Panc1 (cell line): ENCODE measurements at places on chromosomes 16 and 17.

DNA sequence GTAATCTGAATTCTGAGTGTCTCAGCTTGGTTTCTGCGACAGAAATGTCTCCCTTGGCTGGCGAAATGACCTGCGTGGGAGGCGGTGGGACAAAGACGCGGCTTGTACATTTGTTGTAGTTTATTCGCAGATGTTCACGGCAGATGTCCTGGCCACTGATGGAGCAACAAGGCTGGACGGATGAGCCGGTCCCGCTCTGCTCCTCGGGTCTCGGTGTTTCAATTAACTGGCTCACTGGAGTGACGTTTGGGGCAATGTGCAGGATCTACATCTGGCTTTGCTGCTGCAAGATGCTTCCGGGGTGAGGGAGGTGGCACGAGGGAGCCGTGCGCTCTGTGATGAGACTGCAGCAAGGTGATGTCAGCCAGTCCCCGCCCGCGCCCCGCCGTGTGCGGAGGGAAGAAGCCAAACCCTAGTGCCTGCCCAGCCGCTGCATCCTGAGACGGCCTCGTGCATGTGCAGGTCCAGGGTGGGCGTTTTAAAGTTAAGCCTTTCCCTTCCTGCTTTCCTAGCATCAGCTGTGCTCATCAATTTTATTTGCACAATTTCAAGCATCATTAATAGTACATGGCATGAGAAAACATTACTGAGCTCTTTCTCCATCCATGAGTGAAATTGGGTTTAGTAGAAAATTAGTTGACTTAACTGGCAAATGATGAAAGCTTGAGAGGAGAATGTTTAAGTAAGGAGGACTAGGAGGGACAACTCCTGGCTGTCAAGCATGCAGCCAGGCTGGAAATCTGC is 44.4 kb downstream of the MGAT5B start:
- DNase-seq: no peak

DNA sequence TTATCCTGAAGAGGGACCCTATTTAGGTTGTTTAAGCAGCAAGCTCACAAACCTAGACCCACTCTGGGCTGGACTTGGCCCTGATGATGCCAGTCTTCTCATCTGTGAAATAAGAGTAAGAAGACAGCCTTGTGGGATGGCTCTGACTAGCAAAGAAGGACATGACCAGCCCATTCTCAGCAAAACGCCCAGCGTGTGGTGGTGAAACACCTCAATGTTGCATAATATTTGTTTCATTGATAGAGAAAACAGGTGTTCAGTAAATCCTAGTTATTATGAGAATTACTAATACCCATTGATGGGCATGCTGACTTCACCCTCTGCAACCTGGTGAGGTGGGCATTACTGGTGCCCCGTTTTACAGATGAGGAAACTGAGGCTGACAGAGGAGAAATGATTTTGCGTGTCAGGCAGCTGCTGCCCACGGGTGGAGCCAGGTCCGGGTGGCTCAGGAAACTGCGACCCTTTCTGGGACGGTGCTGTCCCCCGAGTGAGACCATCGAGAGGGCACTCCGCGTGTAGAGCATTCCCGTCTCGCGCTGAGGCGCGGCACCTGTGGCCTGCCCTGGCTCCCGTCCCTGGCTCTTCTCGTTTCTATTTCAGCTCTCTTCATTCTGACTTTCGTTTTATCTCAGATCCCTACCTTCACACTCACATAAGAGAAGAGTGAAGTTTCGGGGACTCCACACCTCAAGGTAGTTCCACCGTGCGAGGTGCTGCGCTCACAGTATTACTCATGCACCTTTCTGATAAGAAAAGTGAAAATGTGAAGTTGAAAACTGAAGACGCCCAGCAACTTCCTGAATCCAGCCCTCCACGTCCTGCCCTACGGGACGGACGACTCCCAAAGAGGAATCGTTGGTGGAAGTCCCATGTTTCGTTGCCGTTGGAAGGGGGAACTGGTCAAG is 48.5 kb downstream of the IRF8 start:
- DNase-seq: no peak

DNA sequence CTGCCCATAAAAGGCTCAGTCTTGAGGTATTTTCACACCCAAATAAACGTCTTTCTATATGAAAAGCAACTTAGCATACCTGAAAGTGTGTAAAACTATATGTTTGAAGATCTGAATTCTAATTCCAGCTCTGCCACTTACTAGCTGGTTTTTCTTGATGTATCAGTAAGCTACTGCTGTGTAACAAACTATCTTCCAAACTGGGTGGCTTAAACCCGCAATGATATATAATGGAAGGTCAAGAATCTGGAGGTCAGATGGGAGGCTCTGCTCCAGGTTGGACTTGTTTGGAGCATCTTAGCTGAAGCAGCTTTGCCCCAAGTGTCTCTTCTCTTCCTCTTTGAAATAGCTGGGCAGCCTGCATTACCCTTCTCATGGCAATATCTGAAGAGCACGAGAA is 164.3 kb upstream of the IRX5 start:
- DNase-seq: no peak

DNA sequence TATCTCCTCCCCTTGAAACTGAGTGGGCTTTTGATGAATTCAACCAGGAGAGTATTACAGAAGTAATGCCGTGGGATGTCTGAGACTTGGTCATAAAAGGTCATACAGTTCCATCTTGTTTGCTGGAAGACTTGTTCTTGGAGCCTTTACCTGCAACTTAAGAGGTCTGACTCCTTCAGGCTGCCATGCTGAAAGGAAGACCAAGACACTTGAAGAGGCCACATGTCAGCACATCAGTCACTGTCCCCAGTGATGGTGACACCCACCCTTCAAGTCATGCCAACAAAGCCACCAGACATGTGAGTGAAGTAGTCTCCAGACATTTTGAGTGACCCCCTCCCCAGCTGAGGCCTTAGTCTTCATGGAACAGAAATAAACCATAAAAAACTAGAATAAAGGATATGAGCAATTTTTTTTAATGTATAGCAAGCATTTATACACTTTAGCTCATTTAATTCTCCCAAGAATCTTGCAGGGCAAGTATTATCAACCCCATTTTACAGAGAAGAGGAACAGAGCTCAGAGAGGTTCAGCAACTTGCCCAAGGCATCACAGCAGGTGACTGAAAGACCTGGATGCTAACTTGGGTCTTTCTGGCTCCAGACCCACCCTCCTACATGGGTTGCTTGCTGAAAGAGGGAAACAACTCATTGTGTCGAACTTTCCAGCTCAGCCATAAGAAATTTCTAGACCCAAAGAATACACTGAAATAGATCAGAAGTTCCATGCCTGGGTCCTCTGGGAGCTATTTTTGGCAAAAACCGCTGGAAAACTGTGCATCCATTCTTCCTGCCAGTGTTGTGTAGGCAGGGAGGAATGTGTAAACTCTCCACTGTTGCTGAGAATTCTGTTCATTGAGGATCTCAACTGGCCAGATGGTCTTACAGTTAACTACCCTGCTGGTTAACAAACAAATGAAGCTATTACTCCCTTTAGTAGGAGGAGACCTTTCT is 38.1 kb downstream of the SOCS1 start:
- DNase-seq: no peak

- no peak for DNase-seq
These were observed 3.1 kb downstream of the ITPRIPL2 start for GRCh38 chr16:19116711-19117449.

DNA sequence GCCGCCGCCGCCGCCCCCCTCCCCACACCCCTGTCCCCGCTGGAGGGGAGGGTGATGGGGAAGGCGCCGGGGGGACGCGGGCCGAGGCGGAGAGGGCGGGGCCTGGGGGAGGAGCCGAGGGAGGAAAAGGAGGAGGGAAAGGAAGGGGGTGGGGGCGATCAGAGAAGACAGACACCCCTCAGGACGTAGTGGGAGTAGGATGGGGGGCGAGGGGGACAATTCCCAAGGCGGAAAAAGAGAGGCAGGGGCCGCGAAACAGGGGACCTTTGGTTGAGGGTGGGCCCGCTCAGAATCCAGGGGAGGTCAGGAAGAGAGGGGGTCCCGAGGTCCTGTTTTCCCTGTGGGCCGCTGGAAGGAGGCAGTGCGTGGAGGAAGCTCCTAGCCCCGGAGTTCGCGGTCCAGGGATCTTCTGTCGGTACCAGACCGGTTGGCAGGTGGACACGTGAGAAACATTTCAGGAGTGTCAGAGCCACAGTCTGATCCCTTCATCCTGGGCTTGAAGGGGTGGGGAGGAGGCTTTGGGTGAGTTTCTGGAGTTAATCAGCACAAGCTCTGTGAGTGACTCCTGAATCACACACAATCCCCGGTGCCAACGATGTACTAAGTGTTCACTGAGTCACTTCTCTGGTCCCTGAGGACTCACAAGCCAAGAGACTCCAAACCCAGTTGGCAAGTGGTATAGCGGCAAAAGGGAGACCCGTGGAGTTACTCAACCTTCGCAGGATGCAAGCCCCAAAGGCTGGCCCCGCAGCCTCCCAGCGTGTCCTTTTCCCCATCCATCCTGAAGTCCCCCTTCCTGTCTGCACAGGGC is at the start of gene XYLT1:
Gene XYLT1, minus strand, starts transcription at position 53 of the 811 bp plus-strand sequence. CDS start 164 bp downstream, outside the sequence.
- no peak for DNase-seq

GRCh38 chr17:57213180-57213825 is 43.0 kb upstream of the MSI2 start:
- no peak for DNase-seq

GRCh38 chr17:311119-311782 is 41.4 kb downstream of the RPH3AL start:
- no peak for DNase-seq

GRCh38 chr16:60712144-60712543 is 1324.1 kb downstream of the CDH8 start:
- no peak for DNase-seq

DNA sequence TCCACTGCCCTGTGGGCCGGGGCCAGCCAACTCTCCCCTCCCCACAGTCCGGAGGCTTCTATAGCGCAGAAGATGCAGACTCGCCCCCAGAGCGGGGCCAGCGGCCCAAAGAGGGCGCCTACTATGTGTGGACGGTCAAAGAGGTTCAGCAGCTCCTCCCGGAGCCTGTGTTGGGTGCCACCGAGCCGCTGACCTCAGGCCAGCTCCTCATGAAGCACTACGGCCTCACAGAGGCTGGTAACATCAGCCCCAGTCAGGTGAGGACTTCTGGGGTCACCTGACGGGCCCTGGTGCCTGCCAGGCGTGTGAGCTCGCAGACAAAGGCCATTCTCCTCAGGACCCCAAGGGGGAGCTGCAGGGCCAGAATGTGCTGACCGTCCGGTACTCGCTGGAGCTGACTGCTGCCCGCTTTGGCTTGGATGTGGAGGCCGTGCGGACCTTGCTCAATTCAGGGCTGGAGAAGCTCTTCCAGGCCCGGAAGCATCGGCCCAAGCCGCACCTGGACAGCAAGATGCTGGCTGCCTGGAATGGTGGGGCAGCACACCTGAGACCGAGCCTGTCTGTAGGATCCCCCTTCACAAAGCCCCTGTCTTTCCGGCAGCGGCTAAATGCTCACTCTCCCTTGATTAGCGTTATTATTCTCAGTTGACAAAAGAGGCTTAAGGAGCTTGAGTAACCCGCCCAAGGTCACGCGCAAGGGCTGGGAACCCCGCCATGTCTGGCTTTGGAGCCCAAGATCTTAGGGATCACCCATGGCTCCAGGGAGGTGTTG is 3.9 kb downstream of the SPATA20 start:
- no peak for DNase-seq

- no peak for DNase-seq
These were observed 9.6 kb upstream of the ABCA5 start for GRCh38 chr17:69336580-69336979.

DNA sequence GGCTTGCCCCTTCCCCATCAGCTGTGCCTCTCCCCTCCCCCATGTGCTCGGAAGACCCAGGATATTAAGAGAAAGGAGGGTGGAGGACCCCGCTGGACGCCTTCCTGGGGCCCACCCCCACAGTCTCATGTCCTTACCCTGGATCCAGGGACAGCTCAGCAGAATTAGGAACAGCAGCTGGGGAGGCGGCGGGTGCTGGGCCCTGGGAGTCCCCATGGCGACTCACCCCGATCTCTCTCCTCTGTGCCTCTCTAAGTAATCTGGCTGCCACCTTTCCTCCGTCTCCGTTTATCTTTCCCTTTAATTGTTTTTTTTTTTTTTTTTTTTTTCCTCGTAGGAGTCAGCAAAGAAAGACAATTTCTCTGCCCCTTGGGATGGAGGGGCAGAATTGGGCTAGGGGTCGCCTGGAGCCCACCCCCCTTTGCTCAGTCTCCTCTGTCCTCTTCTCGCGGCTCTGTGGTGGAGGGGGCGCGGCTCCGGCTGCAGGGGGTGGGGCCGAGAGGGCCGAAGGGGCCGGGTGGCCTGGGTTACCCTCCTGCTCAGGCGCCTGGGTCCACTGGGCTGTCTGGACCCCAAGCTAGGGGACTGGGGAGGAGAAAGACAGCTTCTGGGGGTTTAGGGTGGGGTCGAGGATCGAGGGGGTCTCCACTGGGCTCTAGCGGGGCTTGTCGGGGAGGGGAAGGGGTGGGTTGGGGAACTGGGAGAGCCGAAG is 390 bp downstream of the SEZ6L2 start:
- DNase-seq: no peak

- DNase-seq: no peak
These were observed 63.5 kb downstream of the PRKCA start for GRCh38 chr17:66365903-66366302.

DNA sequence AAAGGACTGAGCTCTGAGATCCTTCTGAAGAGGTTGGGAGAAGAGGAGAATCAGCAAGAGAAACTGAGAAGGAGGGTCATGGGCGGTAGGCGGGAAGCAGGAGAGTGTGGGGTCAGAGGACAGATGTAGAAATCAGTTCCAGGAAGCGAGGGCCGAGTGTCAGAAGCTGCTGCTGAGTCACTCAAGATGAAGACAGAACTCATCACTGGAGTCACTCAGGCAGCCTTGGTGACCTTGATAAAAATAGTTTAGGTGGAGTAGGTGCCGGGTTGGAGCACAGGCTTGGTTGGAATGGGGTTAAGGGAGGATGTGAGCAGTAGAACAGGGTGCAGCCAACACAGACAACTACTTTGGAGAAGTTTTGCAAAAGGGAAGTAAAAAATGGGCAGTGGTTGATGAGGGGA is 6.1 kb upstream of the ITGAM start:
- DNase-seq: no peak

GRCh38 chr16:70416748-70417616 is 21.9 kb downstream of the ST3GAL2 start:
- no peak for DNase-seq

DNA sequence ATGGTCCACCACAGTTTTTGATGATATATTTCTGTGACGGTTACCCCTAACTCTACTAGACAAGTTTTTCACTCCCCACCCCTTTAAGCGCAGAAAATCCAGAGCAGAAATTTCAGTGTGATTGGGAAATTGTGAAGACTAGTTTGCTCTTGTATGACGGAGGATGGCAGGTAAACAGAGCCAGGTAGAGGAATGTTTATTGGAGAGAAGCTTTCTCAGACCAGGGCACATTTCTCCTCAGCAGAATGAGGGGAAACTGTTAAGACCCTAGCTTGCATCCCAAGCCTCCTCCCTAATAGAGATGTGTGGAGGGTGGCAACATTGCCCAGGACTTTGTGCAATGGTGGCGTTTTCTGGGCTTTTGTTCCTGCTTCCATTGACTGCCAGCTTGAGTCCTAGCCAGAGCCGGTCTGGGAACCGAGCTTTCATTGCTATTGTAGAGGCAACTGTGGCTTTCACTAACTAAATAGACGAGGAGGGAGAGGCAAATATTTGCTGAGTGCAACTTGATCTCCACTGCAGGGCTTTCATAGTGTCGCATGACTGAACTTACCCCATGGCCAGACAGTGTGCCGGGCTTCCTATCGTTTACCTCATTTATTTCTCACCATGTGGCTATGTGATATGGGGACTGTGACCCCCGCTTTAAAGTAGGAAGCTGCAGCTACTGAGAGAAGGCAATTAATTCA is 159.6 kb upstream of the MPHOSPH6 start:
- DNase-seq: no peak

- no peak for DNase-seq
These were observed 78.1 kb upstream of the CPHXL start for GRCh38 chr16:75804368-75804767.

GRCh38 chr17:13550291-13550690 is 51.4 kb downstream of the HS3ST3A1 start:
- DNase-seq: no peak

- no peak for DNase-seq
These were observed 6.1 kb upstream of the EFTUD2 start for GRCh38 chr17:44905006-44906000.
